ENCODE measurements at places on chromosomes 4 and X. TPM values are rescaled to one million over a fixed set of nuclear protein-coding genes. Genes with fewer than 3 reads are reported as not detected.

PROM1 gene
- 0.51 TPM for total RNA-seq

VCX3B gene
- total RNA-seq = not detected

DNA sequence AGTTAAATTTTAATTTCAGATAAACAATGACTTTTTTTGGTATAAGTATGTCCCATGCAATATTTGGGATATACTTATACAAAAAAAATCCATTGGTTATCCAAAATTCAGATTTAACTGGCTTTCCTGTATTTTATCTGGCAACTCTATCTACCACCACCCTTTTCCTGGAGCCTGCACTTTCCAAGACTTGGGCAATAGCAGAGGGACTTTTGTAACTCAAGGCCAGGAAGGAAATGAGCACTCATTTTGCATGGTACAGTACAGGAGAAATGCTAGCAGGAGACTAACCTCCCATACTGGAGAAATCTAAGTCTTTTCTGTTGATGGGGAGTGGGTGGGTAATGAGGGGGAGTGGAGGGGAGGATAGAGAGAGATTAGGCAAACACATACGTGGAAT, 37.7 kb upstream of the PLAC1 start:
- H3K4me1 ChIP-seq = no peaks in the 10 kb centered on the region
- DNase-seq = no peak
- H3K27me3 ChIP-seq = no peaks in the 10 kb centered on the region
- H3K4me3 ChIP-seq = no peak overlapping the region

- DNase-seq = no peak
- no peaks in the 10 kb centered on the region for H3K27me3 ChIP-seq
- H3K27ac ChIP-seq = peak overlapping the region; percentile 36
These were observed 12.0 kb downstream of the SPRY1 start for GRCh38 chr4:123408471-123409084.

CXorf65 gene
- 1.1 TPM for total RNA-seq

DNA sequence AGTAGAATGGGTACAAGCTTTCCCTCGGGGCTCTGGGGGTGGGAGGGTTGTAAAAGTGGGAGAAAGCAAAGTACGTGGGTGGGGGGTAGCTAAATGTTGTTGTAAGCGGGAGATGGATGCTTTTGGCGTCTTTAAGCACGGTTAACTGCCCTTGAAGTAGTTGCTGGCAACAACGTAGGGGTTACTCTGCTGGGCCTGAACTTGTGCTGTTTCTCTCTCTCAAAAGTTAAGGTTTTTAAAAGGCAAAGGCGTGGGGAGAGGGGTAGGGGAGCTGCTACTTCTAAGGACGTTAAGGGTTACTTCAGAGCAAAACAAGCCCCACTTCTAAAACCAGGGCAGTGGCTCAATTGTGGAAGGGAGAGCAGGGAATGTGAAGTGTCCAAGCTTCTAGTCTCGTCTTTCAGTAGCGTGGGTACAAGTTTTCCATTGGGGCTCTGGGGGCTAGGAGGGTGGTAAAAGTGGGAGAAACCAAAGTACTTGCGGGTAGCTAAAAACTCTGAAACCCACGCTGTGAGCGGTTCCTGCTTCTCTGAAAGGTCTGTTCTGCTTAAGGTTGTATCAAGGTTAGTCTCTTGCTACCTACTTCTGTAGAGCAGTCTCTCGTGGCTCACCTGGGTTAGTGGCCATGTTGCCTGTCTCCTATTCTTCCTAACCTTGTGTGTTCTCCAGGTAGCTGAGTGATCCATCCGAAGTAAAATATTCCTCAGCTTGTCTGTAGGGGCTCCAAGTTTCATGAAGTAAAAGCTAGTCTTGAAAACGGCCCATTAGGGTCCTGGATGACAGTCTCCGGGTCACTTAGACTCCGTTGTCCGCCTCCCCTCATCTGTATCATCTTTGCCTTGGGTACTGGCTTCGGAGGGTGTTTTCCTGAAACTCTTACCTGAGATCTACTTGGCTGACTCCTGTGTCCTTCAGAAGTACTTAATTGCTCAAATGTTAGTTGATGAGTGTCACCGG, 1.7 kb upstream of the WDR1 start:
- no peak overlapping the region for H3K4me3 ChIP-seq
- H3K27ac ChIP-seq = peak overlapping the region; percentile 94
- DNase-seq = no peak
- H3K36me3 ChIP-seq = no peaks in the 10 kb centered on the region

DNA sequence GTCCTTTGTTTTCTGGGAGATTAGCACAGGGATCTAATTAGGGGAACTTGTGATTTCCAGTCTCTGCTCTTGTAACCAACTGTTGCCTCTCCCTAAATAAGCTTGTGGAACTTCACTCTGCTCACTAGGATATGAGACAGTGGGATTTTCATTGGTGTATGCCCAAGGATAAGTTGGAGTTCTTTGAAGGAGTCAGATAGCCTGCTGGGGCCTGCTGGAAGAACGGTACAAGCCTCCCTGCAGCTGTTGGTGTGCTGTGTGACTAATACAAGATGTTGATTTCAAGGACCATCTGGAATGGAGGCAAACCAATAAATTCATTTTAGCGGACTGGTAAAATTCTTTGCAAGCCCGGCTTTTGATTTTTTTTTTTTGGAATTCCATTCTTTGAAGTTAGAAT, 167.0 kb downstream of the AASDH start:
- no peak for DNase-seq
- H3K27ac ChIP-seq = no peak overlapping the region
- no peak overlapping the region for H3K4me3 ChIP-seq

GRCh38 chr4:155434904-155435303, 58.1 kb upstream of the MAP9 start:
- no peaks in the 10 kb centered on the region for H3K4me1 ChIP-seq
- H3K36me3 ChIP-seq = no peaks in the 10 kb centered on the region
- no peak overlapping the region for H3K4me3 ChIP-seq
- H3K27ac ChIP-seq = no peak overlapping the region

PHOX2B gene
- total RNA-seq = not detected

DNA sequence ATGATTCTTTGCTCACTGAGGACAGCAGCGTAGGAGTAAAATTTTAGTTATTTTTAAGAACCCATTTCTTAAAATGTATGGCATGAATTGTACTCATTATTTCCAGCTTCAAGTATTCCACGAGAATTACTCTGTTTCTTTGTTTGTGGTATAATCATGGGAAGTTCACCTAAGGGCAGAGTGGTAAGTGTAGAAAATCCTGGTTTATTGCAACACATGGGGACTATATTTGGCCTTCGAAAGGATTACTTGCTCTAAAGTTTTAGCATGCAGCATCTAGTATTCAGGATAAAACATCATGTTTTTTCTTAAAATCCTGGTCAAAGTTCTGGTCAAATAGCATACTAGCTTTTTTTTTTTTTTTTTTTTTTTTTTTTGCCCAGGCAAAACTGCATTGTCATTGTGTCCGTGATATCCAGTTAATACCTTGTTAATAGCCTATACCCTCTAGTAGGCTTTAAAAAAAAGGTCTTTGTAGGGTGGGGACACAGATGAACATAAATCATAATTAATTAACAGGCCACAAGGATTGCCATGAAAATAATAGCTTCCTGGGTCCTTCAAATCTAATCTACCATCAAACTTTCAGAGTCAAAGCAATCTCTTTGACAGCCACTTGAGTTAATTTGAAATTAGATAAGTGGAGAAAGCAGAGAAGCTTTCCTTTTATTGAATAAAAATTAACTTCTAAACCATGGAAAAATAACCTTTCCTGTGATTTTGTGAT, 44.6 kb upstream of the VEGFC start:
- H3K27ac ChIP-seq = no peak overlapping the region
- no peak for DNase-seq
- no peak overlapping the region for H3K4me3 ChIP-seq
- no peaks in the 10 kb centered on the region for H3K27me3 ChIP-seq
- H3K36me3 ChIP-seq = no peaks in the 10 kb centered on the region

DNA sequence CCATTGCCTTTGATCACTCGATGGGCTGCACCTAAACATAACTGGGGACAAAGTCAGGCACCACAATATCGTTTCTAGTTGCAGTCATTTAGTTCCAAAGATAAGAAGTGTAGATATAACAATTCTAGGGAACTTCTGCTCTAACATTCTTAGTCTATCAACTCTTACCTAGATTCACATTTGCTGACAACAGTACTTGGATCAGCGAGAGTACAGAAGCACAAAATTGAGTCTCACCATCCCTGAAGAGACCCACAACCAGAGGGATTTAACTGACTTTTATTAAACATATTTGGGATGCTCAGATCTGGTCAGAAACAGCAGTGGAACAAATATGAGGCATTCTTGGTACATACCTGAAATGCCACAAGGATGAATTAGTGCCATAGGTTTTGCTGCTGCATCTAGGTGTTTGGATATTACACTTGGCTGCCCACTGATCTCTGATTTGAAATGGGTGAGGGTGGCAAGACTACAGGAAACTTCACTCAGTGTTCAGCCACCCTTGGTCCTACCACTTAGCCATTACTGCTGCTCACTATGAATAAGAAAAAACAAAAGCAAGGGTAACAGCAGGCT, 28.9 kb upstream of the HUWE1 start:
- H3K36me3 ChIP-seq = no peaks in the 10 kb centered on the region
- DNase-seq = no peak
- no peaks in the 10 kb centered on the region for H3K27me3 ChIP-seq
- no peak overlapping the region for H3K27ac ChIP-seq
- no peaks in the 10 kb centered on the region for H3K4me1 ChIP-seq

TEX11 gene
- not detected for total RNA-seq

- no peak for DNase-seq
- H3K4me3 ChIP-seq = no peak overlapping the region
- no peak overlapping the region for H3K27ac ChIP-seq
- H3K36me3 ChIP-seq = no peaks in the 10 kb centered on the region
- H3K4me1 ChIP-seq = no peaks in the 10 kb centered on the region
These were observed 1.7 kb upstream of the GPR50 start for GRCh38 chrX:151174581-151175282.

SLC49A3 gene
- 3.5 TPM for total RNA-seq

GRCh38 chrX:47327902-47328301, 42.5 kb upstream of the ZNF157 start:
- H3K27ac ChIP-seq = no peak overlapping the region
- H3K4me3 ChIP-seq = no peak overlapping the region
- no peaks in the 10 kb centered on the region for H3K27me3 ChIP-seq
- no peaks in the 10 kb centered on the region for H3K4me1 ChIP-seq
- no peaks in the 10 kb centered on the region for H3K36me3 ChIP-seq

RGN gene
- total RNA-seq = 11.3 TPM

- H3K4me1 ChIP-seq = no peaks in the 10 kb centered on the region
- no peak overlapping the region for H3K27ac ChIP-seq
- DNase-seq = no peak
These were observed 51.9 kb upstream of the PRPS1 start for GRCh38 chrX:107576392-107576791.

MAML3 gene
- total RNA-seq = 26.6 TPM

CD38 gene
- total RNA-seq = 2.9 TPM

GRCh38 chrX:154059231-154059630, 38.3 kb downstream of the MECP2 start:
- no peaks in the 10 kb centered on the region for H3K27me3 ChIP-seq
- DNase-seq = no peak
- H3K36me3 ChIP-seq = no peaks in the 10 kb centered on the region
- peaks cover 8% of the 10 kb centered on the region for H3K4me1 ChIP-seq
- no peak overlapping the region for H3K27ac ChIP-seq
- H3K4me3 ChIP-seq = no peak overlapping the region

GRCh38 chr4:183035726-183036415, 63.2 kb upstream of the WWC2 start:
- no peak overlapping the region for H3K4me3 ChIP-seq
- H3K36me3 ChIP-seq = no peaks in the 10 kb centered on the region
- H3K4me1 ChIP-seq = no peaks in the 10 kb centered on the region
- H3K27me3 ChIP-seq = no peaks in the 10 kb centered on the region

ZFYVE28 gene
- 5.4 TPM for total RNA-seq

CABS1 gene
- not detected for total RNA-seq

Measured in uterus (tissue), 4 donors.